ENCODE measurements at places on chromosomes 16 and 17.
A peak's percentile ranks its signal among the peaks of the same experiment; 100 is the strongest.

GRCh38 chr17:33007186-33007585, 15.5 kb downstream of the SPACA3 start:
- DNase-seq = no peak

DNA sequence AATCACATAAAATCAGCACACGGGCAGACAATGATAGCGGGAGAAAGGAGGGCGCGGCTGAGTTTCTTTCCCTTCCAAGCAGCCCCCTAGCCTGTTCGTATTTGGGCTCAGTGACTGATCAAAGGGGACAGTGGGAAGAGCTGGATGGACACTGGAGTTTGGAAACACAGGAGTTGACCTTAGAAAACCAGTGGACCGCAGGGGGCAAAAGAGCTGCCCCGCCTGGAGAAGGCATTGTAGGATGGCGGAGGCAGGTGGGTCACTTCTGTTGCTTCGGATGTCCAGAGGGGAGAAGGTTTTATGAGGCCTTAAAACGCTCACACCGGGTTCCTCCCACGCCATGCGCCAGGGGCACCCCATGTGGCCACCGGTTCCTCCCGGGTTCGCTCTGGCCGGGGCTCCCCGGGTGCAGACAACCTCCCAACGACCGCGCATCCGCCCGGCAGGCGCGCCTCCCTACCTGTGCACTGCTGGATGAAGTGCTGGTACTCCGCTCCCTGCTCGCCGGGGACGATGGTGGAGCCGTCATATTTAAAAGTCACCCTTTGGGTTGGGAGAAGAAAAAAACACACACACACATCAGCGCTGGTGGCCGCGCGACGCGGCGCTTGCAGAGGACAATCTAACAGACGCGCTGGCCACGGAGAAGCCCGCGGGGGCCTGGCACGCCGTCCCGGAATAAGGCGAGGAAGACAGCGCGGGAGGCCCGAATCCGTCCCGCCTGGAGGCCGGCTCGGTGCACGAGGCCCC, 662 bp downstream of the COTL1 start:
- DNase-seq = peak; percentile 64

DNA sequence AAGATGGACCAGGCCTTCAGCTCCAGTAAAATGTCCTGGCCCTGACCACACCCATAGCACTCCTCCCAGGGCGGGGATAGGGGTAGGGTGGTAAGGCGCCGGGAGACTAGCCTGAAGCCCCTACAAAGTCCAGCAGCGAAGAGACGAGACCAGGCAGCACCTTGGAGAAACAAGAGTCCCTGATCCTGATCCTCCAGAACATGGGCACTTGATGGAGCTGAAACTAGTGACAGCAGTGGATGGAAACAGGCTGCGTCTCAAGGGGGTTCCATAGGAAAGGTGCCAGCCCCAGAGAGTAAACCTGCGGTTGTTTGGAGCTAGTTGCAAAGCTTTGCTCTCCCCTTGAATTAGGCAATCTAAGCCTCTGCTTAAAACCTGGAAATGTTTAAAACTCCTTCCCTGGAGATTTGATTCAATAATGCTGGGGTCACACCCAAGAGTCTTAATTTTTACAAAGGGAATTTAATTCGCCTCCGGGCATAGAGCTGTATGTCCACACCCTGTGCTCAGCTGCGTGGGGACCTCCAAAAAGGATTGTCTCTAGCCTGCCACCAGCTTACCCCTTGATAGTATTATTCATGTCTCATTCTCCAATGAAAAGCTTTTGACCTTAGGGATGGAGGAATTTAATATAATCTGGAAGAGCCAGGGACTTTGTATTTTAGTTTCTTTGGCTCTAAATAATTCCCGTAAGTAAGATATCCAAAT, 258.6 kb downstream of the PMP22 start:
- DNase-seq = no peak

DNA sequence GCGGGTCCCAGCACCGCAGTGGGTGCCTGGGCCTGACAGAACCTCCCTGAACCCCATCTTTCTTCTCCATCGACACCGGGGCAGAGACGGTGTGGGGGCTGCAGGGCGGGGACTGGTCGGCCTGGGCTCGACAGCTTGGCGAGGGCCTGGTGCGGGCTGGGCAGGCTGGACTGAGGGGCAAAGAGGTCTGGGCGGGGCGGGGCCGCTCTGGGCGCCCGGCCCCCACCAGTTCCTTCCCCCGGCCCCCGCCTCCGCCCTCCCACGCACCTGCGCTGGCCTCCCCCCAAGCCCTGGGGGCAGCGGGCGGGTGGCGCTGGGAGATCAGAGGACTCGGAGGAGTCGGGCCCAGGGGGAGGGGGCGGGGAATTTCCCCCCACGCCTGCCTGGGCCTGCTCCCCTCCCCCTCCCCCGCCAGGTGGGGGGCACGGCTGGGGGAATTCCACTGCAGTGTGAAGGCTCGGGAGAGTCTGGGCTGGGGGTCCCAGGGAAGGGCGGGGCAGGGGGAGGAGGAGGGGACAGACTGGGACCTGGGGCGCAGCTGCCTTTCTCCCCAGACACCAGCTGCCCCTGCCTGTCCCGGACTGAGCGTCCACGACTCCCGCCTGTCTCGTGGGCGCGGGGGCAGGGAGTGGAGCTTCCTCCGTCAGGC, 877 bp upstream of the KREMEN2 start:
- no peak for DNase-seq

GRCh38 chr16:4728676-4729075, 5.4 kb downstream of the ANKS3 start:
- DNase-seq = no peak

DNA sequence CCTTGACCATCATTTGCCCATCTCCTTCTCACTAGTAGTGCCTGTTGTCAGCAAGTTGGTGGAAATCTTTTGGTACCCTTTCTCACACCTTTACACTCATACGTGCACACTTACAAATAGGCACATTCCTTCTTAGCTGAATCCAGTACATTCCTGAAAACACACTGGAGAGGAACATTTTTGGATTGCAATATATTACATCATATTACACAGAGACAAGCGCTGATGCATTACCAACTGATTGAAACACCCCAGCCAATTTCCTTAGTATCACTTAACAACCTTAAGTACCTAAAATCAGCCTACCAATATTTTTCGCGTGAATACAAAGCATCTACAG, 64.1 kb downstream of the PLCG2 start:
- no peak for DNase-seq

GRCh38 chr17:29141514-29141876, 38.7 kb downstream of the MYO18A start:
- no peak for DNase-seq

DNA sequence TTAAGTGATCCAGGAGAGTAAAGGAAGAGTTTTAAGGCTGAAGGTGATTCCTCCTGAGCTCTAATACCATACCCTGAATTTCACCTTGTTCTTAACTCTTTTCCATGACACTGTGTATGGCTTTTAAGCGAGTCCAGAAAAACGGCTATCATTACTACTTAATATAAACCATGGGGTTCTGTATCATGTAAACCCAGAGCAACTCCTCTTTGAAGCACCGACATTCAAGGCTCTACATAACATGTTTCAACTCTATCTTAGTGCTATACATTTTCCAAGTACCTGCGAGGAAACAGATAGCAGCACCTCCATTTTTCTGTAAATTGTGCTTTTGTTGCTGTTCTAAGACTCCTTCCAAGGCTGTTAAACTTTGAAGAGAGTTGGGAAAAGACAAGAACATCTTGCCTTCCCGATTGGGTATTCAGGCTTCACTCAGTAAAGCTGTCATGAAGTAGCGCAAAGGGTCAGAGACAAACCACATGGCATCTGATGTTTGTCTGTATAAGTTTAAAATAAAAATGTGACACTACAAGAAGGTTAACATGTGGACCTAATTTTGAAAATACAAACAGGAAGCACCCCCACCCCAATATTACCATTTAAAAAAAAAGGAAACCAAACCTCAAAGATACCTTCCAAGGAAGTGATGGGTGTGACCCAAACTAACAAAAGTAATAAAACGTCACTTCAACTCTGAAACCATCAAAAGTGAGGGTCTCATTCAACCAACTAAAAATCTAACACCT, 3.9 kb downstream of the STAT5B start:
- DNase-seq = no peak
